ENCODE measurements at places on chromosomes 13 and 19.
A peak's percentile ranks its signal among the peaks of the same experiment; 100 is the strongest.

DNA sequence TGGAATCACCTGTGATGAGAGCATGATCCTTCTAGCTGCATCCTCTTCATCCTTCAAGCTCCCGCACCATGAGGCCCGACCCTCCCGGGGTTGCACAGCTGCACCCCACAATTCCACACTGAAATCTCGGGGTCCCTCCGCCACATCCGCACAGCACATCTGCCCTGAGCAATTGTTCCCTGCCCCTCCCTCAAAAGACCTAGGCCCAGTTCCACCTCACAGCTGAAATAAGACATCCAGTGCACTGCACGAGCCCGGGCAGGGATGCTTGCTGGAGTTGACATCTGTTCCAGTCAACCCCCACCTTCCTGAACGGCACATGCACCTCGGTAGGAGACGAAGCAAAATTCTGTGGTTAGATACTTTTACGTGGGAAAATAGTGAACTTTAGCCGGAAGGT is 14.7 kb upstream of the SOX1 start:
- no peak for DNase-seq

DNA sequence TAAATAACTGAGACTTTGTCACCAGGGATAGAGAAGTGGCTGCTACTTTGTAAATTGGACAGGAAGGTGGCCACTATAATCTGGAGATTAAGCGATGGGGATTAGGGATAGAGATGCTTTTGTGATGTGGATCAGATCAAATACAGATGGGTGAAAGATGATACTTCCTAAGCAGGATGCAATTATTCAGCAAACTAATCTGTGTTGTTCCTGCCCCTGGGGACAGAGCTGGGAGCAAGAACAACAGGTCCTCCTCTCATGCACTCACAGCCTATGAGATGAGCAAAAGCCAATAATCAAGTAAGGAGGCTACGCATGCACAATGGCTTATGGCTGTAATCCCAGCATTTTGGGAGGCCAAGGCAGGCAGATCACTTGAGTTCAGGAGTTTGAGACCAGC is 4.6 kb downstream of the RGL3 start:
- DNase-seq, result no peak

DNA sequence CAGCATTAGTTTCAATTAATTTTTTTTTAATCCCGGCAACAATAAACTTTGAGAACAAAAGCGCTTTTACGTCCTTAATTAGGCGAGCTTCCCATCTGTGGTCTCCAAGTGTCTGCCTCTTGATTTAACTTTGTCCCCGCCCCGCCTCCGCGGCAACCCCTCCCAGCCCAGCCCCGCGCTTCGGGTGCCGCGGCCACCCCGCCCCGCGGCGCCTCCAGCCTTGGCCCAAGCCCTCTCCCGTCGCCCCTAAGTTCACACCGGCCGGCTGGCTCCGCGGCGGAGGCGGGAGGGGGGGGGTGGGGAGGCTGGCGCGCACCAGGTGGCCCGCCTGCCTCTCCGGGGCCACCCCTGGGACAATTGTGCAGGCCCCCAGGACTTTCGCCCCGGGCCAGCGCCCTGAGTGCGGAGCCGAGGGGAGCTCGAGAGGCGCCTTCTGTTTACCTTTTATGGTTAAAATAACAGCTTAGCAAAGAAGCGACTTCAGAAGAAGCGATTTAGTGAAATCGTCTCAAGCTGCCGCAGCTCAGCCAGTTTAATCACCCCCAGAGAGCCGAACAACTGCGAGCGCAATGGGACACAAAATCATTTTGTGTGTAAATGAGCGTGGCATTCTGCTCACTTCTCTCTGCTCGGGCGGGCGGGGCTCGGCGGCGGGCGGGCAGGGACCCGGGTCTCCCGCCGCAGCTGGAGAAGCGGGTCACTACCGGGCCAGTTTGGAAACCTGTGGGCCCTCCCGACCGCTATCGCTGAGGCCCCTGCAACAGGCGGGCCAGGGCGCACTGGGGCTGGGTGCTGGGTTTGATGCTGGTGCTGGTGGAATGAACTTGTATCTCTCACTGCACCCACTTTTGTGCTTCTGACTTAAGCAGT is 1.4 kb downstream of the KCTD15 start:
- DNase-seq, result peak; percentile 41

DNA sequence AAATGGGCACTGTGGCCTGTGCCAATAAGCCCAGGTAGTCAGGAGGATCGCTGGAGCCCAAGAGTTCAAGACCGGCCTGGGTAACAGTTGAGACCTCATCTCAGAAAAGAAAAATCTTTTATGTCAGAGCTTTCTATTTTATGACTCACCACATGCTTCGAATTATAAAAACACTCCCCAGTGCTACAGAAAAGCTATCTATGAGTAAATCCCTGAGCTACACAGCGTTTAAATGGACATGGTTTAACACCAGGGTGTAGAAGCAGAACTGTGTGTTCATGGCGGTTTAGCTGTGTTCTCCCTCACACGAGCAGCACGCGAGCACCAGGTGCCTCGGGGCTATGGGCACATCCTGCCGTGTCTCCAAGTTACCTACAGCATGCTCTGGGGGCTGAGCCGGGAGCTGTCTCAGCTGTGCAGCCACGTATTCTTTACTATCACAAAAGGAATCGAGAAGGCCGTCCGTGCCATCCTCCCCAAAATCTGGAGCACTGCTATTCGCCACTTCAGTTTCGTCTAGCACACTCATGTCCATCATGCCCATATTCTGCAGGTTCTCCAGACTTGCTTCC is 6.7 kb downstream of the SAFB2 start:
- DNase-seq, result no peak

GRCh38 chr13:75705395-75705794 is 69.3 kb downstream of the LMO7 start:
- DNase-seq, result no peak

DNA sequence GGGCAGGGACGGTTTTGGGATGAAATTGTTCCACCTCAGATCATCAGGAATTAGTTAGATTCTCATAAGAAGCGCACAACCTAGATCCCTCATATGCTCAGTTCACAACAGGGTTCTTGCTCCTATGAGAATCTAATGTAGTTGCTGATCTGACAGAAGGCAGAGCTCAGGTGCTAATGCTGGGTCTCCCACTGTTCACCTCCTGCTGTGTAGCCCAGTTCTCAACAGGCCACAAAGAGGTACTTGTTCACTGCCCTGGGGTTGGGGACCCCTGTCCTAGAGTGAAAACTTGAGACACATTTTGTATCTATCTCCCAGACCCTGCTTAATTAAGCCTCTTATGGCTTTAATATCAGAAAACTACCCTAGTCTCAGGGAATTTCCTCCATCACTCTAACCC is 966.0 kb downstream of the PCDH17 start:
- DNase-seq, result no peak

DNA sequence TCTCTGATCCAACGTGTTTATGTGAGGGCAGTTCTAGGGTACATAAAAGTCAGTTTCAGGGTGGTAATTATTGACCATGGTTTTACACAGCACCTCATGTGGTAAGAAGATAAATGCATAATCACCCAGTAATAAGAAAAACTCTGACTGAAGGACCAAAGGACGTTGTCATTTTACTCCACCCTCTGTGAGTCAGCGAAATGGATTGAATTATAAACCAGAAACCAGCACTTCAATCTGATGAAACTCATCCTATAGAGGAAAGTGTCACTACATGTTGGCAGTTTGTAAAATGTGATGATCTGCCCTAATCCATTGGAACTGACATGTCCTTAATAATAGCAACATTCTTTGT is 406.8 kb downstream of the KLF5 start:
- DNase-seq, result no peak

GRCh38 chr13:21670883-21671619 is at the start of gene FGF9:
Gene FGF9, plus strand, starts transcription at chr13:21671073. Its CDS starts 840 bp downstream, at chr13:21671913.
- peak; percentile 69 for DNase-seq
